Hypothalamus (tissue), 51 donors: ENCODE measurements at places on chromosomes 2 and 18.

- no peak for DNase-seq
These were observed 21.8 kb downstream of the TNFAIP6 start for GRCh38 chr2:151379169-151379568.

GRCh38 chr18:38256366-38256765 is 690.8 kb upstream of the CELF4 start:
- DNase-seq: no peak

- no peak for DNase-seq
These were observed 77.7 kb upstream of the WDR75 start for GRCh38 chr2:189363559-189363958.

DNA sequence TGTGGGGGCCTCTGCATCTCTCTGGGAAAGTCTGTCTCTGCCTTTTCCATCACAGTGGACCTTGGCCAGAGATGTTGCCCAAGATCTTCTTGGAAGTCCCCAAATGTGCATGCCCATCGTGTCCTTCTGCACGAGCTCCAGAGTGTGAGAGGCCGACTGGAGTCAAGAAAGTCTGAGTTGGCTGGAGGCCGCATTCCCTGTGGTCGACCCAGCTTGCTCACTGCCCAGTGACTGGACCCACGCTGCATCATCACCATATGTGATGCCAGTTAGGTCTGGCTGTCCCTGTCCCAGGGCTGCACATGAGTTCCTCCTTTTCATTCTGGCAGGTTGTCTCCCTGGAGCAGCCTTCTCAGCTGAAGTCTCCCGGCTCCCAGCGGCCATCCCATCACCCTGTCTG is 93.8 kb downstream of the ARL4C start:
- no peak for DNase-seq

- DNase-seq: no peak
These were observed 113.3 kb upstream of the SERTAD2 start for GRCh38 chr2:64766841-64767669.

GRCh38 chr2:207121784-207122183 is 44.0 kb downstream of the KLF7 start:
- no peak for DNase-seq

- no peak for DNase-seq
These were observed 114.4 kb upstream of the COPS8 start for GRCh38 chr2:236971131-236971821.

DNA sequence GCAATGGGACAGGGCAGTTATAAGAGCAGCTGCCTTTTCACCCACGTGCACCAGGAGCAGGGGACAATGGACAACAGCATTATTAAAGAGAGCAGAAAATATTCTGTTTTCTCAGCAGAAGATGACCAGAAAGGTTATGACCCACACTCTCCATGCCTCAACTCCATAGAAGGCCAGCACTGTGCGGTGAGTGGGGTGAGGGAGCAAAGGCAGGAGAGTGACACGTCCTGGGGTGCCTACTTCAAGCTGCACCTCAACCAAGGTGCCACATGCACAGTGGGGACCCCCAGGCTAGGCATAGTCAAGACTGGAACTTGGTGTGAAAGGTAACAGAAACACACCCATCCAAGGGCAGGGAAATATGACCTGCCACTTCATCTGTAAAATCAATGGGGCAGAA is 50.4 kb downstream of the POLR1A start:
- no peak for DNase-seq

DNA sequence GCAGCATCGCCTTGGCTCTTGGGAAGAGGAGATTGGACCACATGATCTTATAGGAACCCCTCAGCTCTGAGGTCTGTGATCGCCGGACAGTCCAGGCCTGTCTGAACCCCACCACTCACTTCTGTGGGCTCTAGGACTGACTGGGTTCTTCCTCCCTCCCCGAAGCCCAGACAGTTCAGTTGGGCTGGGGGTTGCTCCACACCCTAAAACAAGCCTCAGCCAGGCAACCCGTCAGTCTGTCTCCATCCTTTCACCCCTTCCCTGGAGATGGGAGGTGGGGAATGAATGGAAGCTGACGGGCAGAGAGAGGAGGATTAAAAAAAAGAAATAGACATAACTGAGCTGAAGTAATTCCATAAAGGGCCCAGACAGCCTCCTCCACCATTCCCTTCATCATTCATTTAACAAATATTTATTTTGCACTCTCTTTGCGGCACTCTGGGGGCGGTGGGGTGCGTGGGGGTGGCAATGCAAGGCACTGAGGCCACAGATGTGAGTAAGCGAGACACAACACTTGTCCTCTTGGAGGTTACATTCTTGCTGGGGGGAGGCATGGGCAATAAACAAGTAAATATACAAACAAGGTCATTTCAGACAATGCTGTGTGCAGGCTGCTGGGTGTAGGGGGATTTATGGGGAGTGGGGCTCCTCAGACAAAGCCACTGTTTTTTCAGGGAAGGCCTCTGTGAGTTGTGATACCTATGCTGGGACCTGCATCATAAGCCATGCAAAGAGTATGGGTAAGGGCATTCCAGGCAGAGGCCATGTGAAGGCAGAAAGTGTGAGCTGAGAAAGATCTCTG is 12.9 kb downstream of the WNT10A start:
- DNase-seq: no peak

- peak; percentile 73 for DNase-seq
These were observed 90.5 kb downstream of the NDUFA10 start for GRCh38 chr2:239934571-239935171.

GRCh38 chr2:27832396-27832795 is 57.8 kb downstream of the RBKS start:
- no peak for DNase-seq

GRCh38 chr2:229501051-229501794 is 213.1 kb downstream of the DNER start:
- DNase-seq: no peak

DNA sequence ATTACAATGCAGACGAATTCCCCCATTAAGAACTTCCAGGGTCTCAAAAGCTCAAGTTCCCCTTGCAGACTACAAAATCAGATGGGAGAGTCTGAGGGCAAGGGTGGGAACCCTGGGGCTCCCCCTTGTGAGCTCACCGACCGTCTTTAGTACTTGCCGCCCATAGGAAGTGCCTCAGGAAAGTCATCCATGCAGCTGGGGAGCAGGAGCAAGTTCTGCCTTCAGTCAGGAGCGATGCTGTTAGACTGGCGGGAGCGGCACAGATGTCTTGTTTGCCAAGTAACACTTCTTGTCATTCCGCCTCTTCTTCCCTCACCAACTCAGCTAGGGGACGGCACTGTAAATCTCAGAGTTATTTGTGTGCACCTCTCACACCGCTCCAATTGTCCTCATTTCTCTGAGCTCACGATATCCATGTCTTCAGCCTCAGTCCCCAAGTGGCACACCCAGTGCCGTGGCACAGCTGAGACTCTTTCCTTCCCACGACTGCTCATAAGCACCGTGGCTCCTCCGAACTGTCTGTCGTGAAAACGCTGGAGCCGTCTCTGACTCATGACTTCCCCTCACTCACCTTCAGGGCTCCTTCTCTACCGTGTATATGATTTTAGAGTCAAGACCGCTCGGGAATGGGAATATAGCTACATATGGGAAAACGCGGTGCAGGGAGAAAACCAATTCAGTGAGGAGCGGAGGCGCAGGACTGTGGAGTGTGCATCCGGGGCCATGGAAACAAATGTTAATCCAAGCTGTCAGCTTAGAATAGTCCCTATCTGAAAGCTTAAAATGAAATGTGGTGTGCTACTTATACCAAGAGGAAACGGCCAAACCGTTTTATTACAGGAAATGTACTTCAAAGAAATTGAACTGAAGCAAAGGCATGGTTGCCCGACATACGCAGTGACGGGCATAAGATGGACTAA is 34.0 kb downstream of the UXS1 start:
- DNase-seq: no peak

- DNase-seq: no peak
These were observed 455.1 kb downstream of the PLCL1 start for GRCh38 chr2:198259496-198259895.

- no peak for DNase-seq
These were observed 121.8 kb upstream of the ZBTB14 start for GRCh38 chr18:5417342-5417741.

DNA sequence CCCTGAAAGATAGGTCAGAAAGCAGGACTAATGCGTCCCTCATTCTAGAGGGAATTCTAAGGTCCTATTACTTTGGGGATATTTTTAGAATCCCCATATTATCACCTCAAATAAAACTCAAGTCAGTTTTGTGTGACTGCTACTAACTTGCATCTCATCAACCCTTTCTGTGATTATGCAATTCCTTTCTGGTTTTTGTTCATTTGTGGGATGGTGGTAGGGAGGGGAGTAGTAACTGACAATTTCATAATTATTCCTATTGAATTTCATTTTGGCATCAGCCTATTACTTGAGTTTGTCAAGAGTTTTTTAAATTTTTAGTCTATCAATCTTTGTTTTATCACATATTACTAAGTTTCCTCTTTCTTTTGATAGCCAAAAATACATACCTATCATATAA is 28.4 kb upstream of the TANK start:
- no peak for DNase-seq

GRCh38 chr2:6556755-6557154 is 309.0 kb downstream of the CMPK2 start:
- DNase-seq: no peak

GRCh38 chr2:28993206-28993960 is 12.3 kb downstream of the TOGARAM2 start:
- DNase-seq: no peak

DNA sequence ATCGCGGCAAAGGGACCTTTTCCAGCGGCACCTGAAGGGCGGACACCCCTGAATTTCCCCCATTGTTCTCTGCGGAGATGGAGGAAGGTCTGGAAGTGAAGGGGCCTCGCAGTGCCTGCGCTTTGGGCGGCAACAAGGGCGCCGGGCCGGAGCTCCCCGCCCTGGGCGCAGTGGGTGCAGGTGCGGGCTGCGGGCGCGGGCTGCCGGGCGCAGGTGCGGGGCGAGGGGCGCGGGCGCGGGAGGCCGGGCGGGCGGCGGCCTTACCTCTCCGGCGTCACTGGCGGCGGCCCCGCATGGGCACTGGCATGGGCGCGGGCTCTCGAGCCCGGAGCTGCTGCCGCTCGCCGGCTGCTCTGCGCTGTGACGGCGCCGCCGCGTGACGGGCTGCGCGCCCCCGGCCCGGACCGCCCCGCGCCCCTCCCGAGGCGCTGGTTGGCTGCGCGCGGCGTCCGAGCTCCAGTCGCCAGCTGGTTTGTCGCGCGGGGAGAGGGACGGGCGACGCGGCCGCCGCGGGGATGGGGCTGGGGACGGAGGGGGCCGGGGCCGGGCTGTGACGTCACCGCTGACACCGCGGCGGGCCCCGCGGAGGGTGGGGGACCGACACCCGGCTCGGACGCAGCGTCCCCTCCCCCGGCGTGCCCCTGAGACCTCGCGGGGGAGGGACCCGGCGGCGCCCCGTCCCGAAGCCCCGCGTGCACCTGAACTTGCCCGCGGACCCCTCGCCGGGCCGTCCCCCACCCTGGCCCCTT is at the start of gene KIF1A:
TSS of gene KIF1A (minus strand) at position 362 of the 749 bp plus-strand sequence. CDS start 22,467 bp downstream, outside the sequence.
- DNase-seq: peak; percentile 83

DNA sequence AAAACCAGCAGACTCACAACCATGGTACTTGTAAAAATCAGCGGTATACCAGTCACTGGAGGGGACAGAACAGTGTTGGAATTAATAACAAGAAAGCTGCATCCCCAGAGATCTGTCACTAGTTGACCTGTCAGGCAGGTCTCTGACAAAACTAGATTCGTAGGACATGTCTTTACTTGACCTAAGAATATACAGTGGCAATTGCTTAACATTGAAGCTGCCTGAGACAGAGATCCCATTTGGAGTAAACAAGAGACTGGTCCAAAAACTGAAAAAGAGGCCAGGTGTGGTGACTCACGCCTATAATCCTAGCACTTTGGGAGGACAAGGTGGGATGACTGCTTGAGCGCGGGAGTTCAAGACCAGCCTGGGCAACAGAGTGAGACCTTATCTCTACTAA is 7.2 kb upstream of the SS18 start:
- no peak for DNase-seq

- no peak for DNase-seq
These were observed 46.6 kb upstream of the SERTAD2 start for GRCh38 chr2:64700133-64700809.

DNA sequence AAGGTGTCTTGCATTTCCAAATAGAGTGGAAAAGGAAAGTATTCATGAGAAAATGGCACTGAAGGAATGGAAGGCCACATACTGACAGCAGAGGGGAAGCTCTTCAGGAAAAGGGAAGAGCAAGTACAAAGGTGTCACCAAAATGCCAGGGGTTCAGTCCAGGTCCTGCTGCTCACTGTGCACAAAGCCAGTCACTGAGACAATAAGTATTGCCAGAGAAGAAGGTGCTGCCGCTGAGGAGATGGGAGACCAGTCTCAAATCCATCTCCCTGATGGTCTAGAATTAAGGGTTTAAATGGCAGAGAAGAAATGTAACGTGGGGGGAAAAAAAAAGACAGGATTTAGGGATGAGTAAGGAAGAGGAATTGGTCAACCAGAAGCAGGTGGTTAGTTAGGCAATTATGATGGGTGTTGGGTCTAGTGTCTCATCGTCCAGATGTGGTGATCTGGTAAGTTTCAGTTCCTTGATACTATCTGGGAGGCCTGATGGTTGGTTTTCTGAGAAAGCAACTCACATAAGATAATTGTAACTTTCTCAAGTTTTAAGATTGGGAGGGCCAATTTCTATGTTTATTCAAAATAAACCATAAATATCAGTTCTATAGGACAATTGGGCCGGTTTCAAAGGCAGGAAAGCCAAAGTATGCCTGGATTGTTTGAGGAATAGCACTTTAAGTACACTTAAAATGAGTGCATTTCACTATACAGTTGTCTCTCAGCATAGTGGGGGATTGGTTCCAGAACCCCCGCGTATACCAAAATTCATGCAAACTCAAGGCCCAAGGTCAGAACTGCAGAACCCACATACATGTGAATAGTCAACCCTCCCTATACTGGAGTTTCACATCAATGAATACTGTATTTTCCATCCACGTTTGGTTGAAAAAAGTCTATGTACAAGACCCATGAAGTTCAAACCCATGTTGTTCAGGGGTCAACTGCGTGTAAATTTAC is 109.1 kb upstream of the DNAJC10 start:
- DNase-seq: no peak

DNA sequence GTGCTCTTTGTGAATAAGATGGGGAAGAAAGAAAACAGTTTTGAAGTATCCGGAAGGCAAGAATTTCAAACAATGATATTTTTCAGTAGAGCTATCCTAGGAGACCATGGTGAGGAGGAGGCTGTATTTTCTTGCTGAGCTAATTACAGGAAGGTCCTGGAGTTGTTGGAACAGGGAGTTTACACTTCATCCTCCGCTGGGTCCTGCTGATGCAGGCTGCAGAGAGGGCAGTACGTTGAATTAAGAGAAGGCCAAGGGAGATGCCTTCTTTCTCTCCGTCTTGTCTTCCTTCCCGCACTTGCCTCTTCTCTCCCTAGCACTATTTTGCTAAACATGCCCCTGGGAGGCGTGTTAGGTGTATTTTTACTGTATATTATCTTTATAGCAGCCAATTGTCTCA is 60.0 kb upstream of the EDAR start:
- no peak for DNase-seq
